Panc1 (cell line): ENCODE measurements at places on chromosomes 11 and 22. TPM values are rescaled to one million over a fixed set of nuclear protein-coding genes. Genes with fewer than 3 reads are reported as not detected.
A peak's percentile ranks its signal among the peaks of the same experiment; 100 is the strongest.

C11orf86 gene
- 0.28 TPM for total RNA-seq

TSGA10IP gene
- not detected for total RNA-seq

CRYBB2 gene
- total RNA-seq = 0.39 TPM

OR5A1 gene
- total RNA-seq = not detected

OR51I1 gene
- total RNA-seq = not detected

TIMM8B gene
- 87.3 TPM for total RNA-seq

PTGDR2 gene
- total RNA-seq = not detected

OR51E2 gene
- not detected for total RNA-seq

PAX6 gene
- total RNA-seq = 0.49 TPM

- no peak for DNase-seq
Observed at GRCh38 chr11:111423250-111423615, 44.2 kb upstream of the POU2AF1 start.

DNA sequence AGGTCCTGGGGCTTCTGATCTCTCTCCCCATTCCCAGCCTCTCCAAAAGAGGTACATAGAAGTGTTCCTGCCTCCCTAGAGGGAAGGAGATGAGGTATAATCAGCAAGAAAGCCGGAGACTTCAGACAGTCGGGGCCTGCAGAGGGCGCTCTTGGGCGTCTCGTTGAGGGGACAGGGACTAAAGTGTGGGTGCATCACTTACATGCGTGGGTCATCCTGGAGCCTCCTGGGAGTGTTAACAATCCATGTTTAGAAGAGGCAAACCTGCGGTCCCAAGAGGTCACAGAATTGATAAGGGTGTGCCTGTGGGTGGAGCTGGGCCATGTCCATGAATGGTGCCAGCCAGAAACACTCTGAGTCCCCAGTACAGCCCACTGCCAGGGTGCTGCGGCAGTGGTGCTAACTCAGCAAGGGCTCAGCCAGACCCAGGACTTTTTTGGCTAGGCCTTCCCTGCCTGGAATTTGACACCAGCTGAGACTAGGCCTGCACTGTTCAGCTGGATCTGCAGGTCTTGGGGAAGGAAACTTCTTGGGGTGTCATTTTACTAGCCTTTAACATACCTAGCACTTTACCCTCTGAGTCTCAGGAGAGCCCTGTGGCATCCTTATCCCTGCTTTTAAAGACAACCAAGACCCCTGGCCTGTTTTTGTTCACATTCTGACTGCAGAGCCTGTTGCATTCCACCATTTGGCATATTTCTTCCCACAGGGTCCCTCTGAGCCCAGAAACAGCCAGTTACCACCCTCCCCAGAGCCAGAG, 5.5 kb downstream of the YDJC start:
- DNase-seq = no peak

DNA sequence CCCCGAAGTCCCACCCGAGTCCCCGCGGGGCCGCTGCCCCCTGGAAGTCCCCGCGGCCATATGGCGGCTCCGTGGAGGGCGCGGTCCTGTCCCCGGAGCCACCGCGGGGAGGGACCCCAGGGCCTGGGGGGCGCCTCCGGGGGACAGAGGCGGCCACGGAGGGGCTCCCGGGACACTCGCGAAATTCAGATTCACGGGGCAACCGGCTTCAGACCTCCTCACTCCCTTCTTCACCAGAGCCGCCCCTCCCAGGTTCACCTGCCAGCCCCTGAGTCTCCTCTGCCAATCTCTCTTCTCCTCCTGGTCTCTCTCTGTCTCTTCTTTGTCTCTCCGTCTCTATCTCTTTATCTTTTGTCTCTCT, 28.2 kb upstream of the TOLLIP start:
- DNase-seq = no peak

DNA sequence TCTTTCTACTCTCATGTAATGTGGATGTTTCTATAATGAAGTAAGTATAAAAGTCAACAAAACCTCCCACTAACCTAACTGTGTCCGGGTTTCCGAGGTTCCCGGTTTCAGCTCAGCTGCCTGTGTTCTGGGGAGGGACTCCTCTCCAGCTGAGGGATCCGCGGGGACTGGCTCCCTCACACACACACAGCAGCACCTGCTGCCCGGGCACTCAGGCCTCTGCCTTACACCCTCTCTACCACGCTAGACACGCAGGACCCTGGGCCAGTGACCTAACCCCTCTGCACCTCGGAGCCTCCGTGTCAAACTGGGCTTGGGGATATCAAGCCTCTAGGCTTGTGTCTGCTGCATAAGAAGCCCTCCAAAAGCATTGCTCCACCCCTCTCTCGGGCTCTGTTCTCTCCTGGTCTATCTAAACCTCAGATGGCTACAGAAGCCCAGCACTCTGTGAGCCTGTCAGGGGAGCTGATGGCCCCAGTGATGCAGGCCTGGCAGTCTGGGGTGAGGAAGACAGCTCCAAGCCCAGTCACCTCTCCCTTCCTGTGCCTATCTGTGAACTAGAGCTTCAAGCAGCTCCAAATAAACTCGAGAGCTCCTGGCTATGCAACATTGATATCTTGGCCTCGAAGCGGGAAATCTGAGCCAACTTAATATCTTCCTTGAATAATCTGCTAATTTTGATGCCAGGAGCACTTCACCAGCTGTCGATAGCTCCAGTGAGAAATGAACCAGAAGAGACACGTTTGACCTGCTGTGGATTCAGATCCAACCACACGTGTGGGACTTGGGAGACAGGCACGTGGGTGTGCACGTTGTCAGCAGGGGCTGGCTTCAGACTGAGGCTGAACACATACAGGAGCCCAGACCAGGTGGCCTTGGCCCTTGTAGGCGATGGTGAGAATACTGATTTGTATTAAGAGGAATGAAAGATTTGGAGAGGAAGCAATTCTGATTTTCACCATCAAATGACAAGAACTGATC, 232.7 kb upstream of the B3GAT1 start:
- no peak for DNase-seq

GRCh38 chr11:33900159-33900840, 8.4 kb upstream of the LMO2 start:
- no peak for DNase-seq

DNA sequence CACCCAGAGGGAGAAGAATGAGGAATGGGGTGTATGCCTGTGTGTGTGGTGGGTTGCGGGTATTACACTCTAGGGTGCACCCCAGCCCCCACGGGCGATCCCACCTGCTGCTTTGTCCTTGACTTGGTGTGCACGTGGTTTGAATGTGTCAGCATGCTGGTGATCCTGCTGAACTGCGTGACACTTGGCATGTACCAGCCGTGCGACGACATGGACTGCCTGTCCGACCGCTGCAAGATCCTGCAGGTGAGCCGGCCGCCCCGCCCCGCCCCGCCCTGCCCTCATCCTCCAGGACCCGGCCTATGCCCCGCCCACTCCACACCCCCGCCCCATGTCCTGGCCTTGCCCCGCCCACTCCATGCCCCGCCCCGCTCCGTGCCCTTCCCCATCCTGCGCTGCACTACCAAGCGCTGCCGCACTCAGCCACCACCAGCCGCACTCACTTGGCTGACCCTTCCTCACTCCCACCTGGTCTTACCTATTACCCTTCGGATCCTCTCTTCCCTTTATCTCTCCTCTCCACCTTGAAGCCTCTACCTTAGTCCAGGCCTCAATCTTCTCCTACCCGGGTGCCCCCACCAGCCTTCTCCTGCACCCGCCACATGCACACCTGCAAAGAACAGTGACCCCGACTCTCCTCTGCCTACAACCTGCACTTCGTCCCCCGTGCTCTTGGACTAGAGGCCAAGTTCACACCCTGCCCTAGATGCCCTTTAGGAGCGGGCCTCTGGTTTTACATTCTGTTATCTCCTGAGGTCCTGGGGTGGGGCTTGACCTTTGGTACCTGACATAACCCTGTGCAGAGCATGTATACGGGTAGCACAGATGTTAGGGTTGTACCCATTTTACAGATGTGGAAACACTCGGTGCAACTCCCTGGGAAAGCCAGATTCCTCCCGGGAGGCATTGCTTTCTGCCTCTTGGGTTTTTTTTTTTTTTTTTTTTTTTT, 27.7 kb downstream of the CACNA1I start:
- no peak for DNase-seq

- no peak for DNase-seq
Observed at GRCh38 chr22:35863432-35863831, 145.8 kb downstream of the APOL5 start.

- no peak for DNase-seq
Observed at GRCh38 chr11:93840180-93840579, 10.2 kb downstream of the VSTM5 start.

DNA sequence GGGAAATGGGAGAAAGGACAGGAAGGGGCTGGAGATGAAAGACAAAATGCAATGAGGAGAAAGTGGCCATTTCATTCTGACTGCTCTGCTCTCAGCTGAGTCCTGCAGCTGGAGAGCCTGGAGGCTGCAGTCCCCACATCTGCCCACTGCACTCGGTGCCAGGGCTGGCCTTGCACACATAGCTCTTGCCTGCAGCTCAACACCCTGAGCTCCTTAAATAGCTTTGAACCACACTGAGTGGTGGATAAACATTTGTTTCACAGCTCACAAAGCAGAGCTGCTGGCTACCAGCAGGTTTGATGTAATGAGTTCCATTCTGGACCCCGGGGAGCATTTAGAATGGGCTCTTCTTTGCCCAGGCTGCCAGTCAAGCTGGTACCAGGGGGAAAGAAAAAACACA, 426.1 kb upstream of the CADM1 start:
- no peak for DNase-seq

GRCh38 chr11:102794382-102794781, 3.6 kb downstream of the MMP1 start:
- DNase-seq = no peak

DNA sequence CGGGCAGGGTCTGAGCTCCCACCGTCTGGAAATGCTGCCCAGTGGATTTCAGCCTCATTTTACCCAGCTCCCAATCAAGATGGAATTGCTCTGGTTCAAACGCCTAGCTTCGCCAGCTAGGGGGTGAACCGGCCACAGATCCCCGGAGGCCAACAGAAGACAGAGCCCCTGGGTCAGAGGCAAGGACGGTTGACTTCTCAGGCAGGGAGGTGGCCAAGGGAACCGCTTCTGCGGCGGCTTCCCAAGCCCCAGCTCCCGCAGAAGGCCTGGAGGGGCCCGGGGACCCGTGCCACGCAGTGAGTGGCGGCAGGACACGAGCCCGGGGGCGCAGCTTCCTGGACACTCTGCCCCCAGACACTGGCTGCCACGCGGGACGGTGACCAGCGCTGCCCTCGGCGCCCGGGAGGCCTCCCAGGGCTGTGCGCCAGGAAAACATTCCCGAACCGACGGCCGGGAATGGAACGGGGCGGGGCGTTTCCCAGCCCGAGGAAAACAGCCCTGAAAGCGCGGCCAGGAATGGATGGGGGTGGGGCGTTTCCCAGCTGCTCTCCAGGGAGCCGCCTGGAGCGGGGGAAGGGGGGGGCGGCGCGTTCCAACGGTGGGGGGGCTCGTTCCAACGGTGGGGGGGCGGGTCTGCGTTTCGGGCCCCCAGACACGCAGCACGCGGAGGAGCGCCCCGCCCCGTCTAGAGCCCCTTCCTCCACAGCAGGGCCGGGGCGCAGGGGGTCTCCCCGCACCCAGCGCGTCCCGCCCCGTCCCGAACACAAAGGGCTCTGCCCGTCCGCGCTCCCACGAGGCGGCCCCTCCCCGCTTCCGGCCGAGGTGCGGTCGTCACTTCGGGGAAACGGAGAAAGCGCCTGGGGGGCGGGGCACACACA, 13.5 kb upstream of the B4GALNT4 start:
- peak; percentile 51 for DNase-seq

GRCh38 chr11:83303316-83303715, 17.1 kb upstream of the CCDC90B start:
- no peak for DNase-seq

DNA sequence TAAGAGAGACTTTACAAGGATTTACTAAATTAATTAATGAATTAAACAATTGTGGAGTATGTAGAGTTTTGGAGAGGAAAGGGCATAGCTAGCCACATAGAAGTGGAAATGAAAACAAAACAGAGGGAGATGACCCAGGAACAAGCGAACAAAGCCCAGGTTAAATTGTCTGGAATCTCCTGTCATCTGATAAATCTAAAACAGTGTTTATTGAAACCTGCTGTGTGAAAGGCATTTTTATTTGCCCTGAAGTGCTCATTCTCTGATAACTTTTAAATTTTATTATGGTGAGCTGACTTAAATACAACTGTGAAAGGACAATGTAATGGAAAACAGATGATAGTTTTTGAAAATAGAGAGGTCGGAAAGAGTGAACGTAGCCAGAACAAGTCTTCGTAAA, 682.8 kb upstream of the KIRREL3 start:
- DNase-seq = no peak

- no peak for DNase-seq
Observed at GRCh38 chr11:85903406-85903805, 48.2 kb downstream of the CCDC83 start.

DNA sequence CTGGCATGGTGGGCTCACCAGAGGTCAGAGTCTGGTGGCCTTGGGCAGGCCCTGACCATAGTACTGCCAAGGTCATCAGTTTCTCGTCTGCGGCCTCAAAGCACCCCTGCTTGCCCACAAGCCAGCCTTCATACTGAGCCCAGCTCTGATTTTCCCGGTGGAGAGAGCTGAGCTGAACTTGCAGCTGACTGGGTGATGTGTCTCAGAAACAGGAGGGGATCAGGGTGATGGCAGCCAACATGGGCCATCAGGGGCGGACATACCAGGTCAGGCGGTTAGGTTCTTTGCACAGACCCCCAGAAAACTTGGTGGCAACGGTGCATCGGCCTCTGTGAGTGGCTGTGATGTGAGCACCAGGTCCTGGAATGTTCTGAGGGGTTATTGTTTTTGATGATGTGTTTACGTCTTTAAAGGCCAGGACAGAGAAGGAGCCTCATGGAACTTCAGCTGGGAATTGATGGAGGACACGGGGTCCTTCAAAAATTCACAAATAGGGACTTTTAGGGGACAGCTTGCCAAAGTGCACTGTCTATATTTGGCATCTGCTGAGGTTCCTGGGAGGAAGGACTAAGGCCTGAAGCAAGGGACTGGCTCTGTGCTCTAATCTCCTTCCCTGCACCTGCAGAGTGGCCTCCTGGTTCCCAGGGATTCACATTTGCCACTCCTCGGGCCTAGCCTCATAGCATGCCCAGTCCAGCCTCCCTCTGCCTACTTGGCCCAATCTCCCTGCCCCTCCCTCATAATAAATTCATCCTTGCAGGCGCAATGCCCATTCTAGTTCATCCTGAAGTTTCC, 131.2 kb downstream of the OSBP2 start:
- DNase-seq = no peak

DNA sequence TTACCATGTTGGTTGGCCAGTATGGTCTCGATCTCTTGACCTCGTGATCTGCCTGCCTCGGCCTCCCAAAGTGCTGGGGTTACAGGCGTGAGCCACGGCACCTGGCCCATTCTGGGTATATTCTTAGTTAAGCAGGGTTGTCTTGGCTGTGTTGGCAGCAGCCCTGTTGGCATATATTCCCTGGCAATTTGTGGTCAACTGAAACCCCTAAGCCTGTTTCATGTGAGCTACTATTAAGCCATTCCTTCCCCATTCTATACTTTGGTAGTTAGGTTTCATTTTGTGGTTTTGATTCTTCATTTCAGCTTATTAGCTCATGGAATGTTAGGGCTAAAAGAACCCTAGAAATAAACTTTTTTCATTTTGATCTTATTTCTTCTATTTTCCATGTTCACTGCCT, 22.2 kb upstream of the IL18BP start:
- DNase-seq = no peak

GRCh38 chr11:108662700-108663099, 2.2 kb upstream of the DDX10 start:
- no peak for DNase-seq
